ENCODE measurements at places on chromosomes 4 and X.

DNA sequence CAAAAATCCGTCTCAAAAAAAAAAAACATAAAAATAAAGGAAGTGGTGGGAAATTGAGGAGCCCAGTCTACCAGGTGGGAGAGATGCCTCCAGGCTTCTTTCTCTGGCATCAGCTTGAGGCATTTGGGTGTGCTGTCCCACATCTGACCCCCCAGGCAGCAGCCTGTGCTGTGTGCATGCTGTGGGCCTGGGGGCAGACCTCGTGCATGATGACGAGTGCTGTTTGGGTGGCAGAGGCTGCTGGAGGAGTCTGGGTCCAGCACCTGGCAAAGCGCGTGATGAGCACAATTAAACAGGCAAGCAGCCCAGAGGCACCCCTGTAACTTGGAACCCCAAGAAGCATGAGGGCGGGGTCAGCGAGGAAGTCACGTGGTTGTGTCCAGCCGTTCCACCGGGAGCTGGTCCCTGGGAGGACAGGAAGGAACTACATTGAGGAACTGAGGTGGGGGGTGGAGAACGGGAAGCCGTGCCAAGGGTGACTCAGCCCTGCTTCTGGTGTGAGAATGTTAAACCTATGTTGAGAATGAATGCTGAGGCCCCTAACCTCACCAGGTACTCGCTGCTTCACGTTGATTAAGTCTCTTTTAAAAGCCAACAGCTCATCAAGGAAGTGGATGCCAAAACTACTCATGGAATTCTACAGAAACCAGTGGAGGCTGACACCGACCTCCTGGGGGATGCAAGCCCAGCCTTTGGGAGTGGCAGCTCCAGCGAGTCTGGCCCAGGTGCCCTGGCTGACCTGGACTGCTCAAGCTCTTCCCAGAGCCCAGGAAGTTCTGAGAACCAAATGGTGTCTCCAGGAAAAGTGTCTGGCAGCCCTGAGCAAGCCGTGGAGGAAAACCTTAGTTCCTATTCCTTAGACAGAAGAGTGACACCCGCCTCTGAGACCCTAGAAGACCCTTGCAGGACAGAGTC, 6.1 kb downstream of the TACC3 start:
- peak; percentile 55 for DNase-seq

GRCh38 chrX:142134533-142134932, 70.6 kb downstream of the MAGEC2 start:
- no peak for DNase-seq

- peak; percentile 71 for DNase-seq
Observed at GRCh38 chrX:72018277-72019112, 107.8 kb downstream of the NHSL2 start.

DNA sequence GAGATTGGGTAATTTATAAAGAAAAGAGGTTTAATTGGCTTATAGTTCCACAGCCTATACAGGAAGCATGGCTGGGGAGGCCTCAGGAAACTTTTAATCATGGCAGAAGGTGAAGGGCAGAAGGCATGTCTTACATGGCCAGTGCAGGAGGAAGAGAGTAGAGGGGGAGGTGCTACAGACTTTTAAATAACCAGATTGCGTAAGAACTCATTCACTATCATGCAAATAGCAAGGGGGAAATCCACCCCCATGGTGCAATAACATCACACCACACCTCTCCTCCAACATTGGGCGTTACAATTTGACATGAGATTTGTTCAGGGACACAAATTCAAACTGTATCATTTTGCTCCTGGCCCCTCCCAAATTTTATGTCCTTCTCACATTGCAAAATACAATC, 353.8 kb upstream of the PABPC5 start:
- no peak for DNase-seq

GRCh38 chr4:145887241-145887991, 51.2 kb downstream of the ZNF827 start:
- no peak for DNase-seq

GRCh38 chr4:4990857-4991540, 28.3 kb downstream of the CYTL1 start:
- peak; percentile 10 for DNase-seq

GRCh38 chr4:102298716-102299115, 46.6 kb downstream of the SLC39A8 start:
- DNase-seq = no peak

GRCh38 chr4:164779811-164780216, 25.9 kb downstream of the SMIM31 start:
- peak; percentile 59 for DNase-seq

GRCh38 chr4:182640932-182641331, 276.3 kb downstream of the DCTD start:
- no peak for DNase-seq

- no peak for DNase-seq
Observed at GRCh38 chrX:11664211-11665167, 1.2 kb downstream of the ARHGAP6 start.

DNA sequence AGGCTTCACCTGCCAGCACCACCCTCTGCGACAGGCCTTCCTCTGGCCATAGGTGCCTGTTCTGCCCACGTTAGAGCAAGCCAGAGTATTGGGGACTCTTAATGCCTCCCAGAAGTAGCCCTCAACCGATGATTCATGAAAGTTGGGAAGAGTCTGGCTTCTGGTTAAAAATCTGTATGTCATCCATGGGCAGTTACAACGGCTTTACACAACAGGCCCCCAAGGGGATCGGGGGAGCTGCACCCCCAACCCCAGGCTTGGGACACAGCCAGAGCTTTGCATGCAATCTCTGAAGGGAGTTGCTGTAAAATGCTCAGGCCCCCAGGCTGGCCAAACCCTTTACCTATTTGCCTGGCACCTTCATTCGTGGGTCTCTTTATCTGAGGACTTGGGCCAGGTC, 5.4 kb upstream of the CYTL1 start:
- no peak for DNase-seq

Data from Ammon's horn (tissue), 1 donor.